Right lung (tissue), 10 donors: ENCODE measurements at places on chromosomes 1 and 21. TPM values are rescaled to one million over a fixed set of nuclear protein-coding genes. Genes with fewer than 3 reads are reported as not detected.

The CXADR gene
- 25.6 TPM for polyA plus RNA-seq

The ARMH1 gene
- 6.6 TPM for polyA plus RNA-seq

The SYTL1 gene
- polyA plus RNA-seq, result 5.4 TPM

The TMEM269 gene
- polyA plus RNA-seq, result 1.4 TPM

The RPL11 gene
- polyA plus RNA-seq, result 2,775 TPM

The CRB1 gene
- polyA plus RNA-seq, result 0.38 TPM

DNA sequence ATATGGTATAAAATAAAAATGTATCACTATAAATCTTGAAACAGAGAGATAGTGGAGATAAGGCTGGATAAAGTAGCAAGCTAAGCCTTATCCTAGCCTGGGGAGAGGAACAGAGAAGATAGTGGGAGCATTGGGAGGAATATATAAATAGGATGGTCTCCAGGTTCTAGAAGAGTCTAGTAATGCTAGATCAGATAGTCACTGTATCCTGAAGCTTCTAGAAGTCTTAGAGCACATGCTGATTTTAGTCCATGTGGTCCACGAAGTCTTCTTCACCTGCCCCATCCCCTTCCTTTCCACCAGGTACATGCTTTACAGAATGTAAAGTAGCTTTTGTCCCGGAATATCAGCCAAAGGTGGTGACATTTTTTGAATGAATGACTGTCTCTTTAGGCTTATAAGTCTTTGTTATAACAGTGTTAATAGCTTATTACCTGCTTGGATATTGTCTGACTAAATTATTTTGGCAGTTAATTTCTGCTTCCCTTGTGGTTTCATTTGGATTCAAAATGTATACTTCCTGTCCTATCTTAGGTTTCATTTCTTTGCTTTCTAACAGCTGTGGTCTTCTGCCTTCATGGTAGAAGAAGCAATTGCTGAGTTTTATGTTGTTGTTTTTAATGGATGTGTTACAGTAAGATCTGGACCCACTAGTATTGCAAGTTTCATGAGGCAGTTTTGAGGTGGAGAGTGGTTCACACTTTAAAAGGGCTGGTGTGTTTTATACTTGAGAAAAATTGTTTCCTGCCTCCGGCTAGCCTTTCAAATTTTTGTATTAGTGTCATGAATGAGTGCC, 5.9 kb downstream of the SMG7 start:
- no peak for DNase-seq

DNA sequence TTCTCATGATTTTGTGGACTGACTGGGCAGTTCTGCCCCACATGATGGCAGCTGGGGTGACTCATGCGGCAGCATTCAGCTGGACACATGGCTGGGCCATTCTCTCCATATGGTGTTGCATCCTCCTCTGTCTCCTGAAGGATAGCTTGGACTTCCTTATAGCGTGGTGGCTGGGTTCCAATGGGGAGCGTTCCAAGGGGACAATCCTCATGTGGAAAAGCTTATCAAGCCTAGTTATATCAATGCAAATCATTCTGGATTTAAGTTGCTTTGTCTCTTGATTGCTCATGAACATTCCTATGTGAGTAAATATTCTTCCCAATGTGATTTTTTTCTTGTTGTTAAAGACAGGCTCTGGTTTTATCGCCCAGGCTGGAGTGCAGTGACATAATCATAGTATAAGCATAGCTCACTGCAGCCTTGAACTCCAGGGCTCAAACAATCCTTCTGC, 13.2 kb upstream of the SLC2A1 start:
- peak; percentile 92 for DNase-seq

- no peak for DNase-seq
Observed at GRCh38 chr1:37056325-37056724, 22.0 kb upstream of the GRIK3 start.

DNA sequence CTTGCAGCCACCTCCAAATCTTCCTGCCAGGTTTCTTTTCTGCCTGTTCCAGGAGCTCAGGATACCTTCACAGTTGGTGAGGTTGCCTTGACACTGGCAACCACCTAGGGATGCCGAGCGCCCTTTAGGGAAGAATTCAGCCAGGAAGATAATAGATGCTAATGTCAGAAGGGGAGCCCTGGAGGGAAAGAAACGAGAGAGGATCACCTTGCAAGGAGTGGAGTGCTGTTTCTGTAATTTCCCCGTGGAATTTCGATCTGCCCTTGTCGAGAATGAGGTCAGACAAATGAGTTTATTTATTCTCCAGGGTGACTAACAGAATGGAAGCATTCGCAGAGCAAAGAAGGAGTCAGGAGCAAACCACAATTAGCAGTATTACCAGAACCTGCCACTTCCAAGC, 315.8 kb upstream of the KAZN start:
- DNase-seq, result no peak

DNA sequence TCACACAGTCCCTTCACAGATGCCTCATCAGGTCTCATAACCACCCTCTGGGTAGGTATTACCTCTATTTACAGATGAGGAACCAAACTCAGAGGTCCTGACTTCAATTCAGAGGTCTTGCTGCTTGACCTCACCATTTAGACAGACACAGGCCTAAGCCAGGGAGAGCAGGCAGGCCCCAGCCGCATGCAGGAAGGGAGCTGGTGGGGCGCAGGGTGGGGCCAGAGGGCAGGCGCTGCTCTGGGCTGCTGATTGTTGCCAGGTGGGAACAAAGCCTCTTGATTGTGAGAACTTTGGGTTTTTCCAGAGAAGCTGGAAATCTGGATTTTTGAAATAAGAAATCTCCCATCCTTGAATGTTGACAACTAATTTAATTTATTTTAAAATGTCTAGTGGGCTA, 19.9 kb upstream of the PRELP start:
- no peak for DNase-seq

- no peak for DNase-seq
Observed at GRCh38 chr1:64848803-64849202, 103.9 kb downstream of the RAVER2 start.

DNA sequence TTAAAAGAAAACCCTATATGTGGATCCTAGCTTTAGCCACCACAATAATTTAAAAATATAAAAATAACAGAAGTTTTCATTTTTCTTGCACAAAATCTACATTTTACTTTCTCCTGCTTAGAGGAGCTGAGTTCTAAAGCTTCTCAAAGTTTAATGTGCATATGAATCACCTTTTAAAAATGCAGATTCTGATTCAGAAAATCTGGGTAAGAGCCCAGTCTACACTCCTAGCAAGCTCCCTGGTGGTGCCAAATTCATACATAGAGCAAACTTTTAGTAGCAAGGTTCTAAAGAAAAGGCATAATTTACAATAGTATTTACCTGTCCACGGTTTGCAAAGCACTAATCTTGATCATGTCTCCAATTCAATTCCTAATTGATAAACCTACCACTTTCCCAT, 19.3 kb downstream of the RSBN1 start:
- no peak for DNase-seq

DNA sequence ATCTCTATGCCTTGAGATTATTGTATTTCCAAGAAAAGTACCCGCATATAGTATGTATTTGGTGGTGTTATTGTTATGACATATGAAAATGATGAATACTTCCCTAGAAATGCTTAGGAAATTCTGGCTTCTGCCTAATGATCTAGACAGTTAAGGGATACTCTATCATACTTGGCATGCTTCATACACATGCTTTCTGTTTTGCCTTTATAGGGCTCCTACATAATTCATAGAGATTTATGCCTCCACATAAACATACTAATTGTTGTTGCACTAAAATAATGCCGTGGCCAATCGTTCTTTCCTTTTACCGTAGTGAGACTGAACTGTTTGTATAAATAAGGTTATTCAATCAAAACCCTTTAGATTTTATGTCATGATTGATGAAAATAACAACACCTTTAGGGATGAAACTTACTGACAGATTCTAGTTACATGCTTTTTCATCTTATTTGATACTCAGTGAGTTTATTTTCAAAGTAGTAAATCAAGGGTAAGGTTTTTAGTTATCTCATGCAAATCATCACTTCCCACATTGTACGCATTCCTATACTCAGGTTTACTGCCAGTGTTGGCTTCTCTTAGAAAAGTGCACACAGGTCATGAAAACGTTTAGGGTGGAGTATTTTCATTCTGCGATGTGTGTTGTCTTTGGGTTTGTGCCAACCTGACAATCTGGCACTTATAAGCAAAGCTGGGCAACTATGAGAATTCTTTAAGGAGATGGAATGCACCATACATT, 40.5 kb upstream of the SCYL3 start:
- DNase-seq, result no peak

DNA sequence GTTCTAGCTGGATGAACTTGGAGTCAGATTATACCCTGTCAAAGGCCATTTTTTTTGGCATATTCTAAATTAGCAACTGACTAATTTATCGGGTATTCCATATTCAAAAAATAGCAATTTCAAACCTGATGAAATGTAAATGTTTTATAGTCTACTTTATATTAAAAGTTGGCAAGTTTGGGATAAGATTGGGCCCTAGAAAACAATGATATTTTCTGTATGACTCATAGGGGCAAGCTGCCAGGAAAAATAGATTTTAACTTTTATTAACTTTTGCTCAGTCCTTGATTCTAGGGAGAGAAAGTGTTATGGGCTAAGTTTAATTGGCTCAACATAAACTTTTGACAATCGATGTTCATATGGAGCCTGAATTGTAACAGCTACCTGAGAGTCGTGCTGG, 576.9 kb upstream of the B3GALT2 start:
- peak; percentile 27 for DNase-seq

DNA sequence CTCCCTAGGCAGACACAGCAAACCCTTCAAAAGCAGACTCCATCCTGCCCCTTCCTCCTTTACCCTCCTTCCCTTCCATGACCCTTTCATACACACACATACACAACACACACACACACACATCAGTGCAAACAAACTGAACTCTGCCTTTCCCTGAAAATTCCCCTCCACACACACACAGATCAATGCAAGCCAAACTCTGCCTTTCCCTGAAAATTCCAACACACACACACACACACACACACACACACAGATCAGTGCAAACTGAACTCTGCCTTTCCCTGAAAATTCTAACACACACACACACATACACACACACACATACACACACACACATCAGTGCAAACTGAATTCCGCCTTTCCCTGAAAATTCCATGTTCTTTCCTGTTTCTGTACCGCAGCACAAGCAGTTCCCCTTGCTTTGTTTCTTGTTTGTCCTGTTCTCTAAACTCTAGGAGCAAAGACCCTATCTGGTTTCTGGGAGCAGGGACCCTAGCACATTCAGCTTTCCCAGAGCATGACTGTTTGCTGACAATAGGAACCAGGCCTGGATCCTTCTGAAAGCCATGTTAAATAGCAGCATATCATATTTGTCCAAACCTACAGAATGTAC, 91.0 kb downstream of the PTPN14 start:
- DNase-seq, result no peak

- DNase-seq, result no peak
Observed at GRCh38 chr1:27755286-27755685, 17.7 kb upstream of the STX12 start.

DNA sequence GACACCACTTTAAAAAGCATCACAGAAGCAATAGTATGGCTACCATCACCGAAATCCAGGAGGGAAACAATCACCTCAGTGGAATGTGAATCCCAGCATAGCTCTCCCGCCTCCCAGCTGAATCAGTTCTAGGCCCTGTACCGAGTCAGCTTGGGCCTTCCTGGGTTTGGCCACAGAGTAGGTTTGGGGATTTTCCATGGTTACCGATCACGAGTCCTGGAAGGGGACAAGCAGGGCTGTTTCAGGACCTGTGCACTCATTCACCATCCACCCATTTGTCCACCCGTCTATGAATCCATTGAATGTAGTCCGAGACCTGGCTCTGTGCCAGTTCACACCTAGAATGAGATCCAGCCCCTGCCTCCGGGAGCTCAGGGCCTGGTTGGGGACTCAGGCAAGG, 94.2 kb downstream of the ARHGEF10L start:
- DNase-seq, result no peak

GRCh38 chr1:207828485-207829158, 76.8 kb downstream of the CD46 start:
- no peak for DNase-seq

- DNase-seq, result no peak
Observed at GRCh38 chr1:164515231-164515630, 43.8 kb upstream of the PBX1 start.

- no peak for DNase-seq
Observed at GRCh38 chr1:223802032-223802431, 43.7 kb downstream of the TP53BP2 start.

DNA sequence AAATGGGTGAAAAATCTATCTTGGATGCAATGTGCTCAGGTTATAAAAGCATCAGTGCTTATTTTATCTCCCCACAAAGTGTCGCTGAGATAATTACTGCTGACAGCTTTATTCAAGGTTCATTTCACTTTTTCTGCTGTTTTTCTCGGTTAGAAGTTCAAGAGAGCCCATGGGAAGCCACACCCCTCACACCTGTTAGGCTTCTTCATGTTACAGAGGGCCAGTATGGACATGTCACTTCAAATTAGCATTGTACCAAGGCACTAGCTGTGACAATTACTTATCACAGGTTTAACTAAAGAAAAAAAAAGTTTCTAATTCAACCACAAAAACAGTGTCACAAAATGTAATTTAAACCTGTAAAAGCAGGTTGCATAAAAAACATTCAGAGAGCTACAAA, 187.3 kb upstream of the DMRTA2 start:
- DNase-seq, result no peak

GRCh38 chr1:63330331-63330916, 8.1 kb downstream of the FOXD3 start:
- no peak for DNase-seq
